ENCODE measurements at places on chromosomes 11 and 22. TPM values are rescaled to one million over a fixed set of nuclear protein-coding genes. Genes with fewer than 3 reads are reported as not detected.

DNA sequence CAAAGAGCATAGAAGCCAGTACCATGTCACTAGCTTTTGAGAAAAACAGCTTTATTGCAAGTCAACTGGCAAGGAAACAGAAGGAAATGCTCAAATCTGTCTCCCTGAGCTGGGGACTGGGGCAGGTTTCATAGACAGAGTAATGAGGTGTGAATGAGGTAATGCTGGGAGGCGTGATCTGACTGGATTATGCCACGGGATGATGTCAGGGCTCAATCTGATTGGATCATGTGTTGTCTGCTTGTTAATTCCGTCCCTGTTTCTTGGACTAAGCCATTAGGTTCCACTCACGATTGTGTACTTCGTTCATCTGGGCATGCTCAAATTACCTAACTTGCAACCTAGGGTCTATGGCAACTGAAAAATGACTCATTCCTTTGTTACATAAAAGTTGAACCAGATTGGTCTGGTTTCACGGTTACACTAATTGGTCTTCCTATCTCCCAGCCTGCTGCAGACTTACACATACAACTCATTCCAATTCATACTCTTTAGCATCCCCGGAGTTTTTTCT, 20.2 kb upstream of the OR10A5 start:
- no peak for DNase-seq

GRCh38 chr11:34898474-34898873, 17.7 kb downstream of the APIP start:
- no peak for DNase-seq

DNA sequence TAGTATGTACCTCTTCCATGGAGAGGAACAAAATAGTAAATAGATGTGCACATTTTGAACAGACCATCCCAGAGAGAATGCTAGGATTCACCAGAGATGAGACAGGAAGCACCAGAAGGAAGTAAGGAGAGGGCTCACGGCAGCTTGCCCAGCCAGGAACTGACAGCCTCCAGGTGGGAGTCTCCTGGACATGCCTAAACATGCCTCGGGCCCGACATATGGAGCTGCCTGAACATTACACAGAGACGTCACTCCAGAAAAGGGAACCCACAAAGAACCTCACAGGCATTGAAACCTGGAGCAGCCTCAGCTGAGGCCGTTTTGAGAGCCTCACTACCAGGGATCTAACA, 67.4 kb downstream of the BRD1 start:
- no peak for DNase-seq

DNA sequence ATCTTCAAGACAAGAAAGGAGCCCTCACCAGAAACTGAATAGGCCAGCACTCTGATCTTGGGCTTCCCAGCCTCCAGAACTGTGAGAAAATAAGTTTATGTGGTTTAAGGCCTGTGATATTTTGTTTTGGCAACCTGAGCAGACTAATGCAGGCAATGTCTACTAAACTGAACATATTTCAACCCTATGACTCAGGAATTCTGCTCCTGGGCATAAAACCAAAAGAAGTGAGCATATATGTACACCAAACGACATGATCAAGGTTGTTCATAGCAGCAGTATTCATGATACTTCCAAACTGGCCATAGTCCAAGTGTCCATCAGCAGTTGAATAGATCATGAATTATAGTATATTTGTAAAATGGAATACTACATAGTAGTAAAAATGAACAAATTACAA, 29.0 kb downstream of the CSNK2A3 start:
- DNase-seq = no peak

- DNase-seq = no peak
Measured at GRCh38 chr11:9604134-9604533, 30.7 kb downstream of the WEE1 start.

- no peak for DNase-seq
Measured at GRCh38 chr11:121478895-121479697, 26.3 kb upstream of the SORL1-AS1 start.

GRCh38 chr22:44362249-44363012, 49.7 kb upstream of the SHISAL1 start:
- DNase-seq = no peak

DNA sequence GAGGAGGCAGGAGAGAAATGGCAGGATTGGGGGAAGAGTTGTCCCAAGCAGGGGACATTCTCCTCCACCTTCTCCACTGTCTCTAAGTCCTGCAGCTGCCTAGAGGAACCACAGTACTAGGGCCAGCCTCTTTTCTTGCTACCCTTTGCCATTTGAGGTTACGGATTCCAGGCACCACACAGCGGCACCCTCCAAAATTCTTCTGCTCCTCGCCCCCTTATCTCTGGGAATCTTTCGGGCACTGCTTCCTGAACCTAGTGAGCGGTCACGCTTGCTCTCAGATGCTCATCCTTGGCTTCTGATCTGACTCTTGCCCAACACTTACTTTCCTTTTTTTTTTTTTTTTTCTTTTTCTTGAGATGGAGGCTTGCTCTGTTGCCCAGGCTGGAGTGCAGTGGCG, 26.6 kb upstream of the XBP1 start:
- no peak for DNase-seq

DNA sequence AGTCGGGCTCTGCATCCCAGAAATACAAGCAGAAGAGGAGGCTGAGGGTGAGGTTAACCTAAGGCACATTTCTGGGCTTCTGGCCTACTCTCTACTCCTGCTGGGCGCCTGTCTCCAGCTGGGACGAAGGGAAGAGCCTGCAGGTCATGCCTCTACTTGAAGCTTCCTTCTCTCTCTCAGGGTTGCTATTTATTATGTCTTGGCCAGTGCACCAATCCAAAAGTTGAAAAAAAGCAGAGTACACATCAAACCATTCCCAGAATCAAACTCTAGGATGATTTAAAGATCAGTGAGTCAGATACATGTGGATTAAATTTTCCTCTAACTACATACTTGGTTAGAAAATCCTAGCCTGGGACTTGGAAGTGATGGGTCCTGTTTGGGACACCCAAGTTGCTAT, 60.2 kb upstream of the CDON start:
- no peak for DNase-seq

EHF gene
- 44.8 TPM for total RNA-seq

FZD4 gene
- 11.9 TPM for total RNA-seq
